ENCODE measurements at places on chromosomes 5 and 9.

DNA sequence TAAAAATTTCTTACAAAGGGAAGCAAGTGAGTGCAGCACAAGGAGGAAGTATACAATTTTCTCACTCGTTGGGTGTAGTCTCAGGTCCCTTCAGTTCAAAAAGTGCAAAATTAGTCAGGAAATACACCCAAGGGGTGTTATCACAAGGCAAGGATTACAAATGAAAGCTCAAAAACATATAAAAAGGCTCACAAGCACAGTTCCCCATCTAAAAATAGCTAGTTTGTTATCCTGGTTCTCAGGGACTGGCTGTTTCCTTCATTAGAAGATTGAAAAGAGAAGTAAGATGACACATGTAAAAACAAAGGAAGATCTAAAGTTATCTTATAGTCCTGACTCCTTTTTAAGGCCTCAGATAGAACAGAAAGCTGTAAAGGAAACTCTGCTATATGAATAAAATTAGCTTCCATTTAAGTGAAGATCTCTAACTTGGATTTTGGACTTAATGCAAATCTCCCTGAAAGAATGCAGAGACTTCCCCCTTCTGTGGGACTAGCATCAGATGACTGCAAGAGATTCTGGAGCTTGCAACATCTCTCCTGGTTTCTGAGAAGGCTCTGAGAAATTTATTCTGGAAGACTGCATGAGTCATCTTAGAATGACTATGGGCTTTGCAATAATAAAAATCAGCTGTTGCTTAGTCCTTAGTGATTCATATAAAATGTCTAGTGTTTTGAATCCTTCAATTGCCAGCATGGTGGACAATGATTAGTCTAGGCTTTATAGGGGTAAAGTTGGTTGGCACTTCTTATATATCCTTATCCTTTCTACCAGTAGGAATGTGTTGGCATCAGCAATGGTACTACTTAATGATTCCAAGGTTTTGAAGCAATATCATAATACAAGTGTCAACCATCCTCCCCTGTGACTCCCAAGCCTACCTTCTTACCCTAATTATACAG lies 25.4 kb downstream of the DAB2 start:
- DNase-seq, result peak; percentile 9

GRCh38 chr5:86411596-86411995 lies 206.1 kb upstream of the COX7C start:
- DNase-seq, result no peak

DNA sequence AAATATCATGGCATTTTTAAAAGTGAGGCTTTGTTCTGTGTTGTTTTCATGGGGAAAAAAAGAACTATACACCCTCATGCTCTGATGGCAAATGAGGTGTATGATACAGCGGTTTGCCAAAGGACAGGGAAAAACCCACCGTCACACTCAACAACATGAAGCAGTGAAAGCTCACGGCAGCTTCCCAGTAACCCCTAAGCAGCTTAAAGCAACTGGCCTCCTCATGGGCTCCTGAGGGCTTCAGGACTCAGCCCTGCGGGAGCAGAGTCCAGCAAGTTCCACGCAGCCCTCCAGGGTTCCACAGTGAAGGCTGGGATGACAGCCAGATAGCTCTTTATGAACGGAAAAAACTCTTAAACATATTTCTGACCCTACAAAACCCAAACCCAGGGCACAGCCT lies 12.9 kb downstream of the BARHL1 start:
- no peak for DNase-seq

- DNase-seq, result no peak
Observed at GRCh38 chr5:19734776-19735175, 253.2 kb downstream of the CDH18 start.

GRCh38 chr5:148445578-148445977 lies 61.8 kb downstream of the FBXO38 start:
- no peak for DNase-seq

GRCh38 chr9:134689321-134690181 lies 47.9 kb downstream of the COL5A1 start:
- peak; percentile 5 for DNase-seq

- no peak for DNase-seq
Observed at GRCh38 chr5:1175015-1175414, 26.4 kb upstream of the SLC6A19 start.

DNA sequence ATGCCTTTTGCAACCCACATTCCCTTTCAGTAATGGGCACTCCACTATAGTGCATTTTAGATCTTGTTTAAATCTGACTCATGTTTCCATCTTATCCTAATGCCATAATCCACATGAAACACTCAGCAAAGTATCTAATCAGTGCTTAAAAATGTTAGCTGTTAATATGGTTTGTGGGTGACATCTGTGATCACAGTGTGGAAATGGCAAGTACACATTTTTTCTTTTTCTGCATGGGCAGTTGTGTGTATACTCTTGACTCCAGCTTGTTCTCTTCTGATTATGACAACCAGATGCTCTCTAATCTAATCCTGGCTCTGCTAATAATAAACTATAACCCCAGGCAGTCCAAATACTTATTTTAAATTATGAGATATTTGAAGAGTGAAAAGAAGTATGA lies 103.3 kb downstream of the EDIL3 start:
- no peak for DNase-seq

GRCh38 chr5:143126174-143127019 lies 277.1 kb downstream of the NR3C1 start:
- no peak for DNase-seq

- no peak for DNase-seq
Observed at GRCh38 chr9:112145886-112146285, 29.2 kb downstream of the SUSD1 start.

DNA sequence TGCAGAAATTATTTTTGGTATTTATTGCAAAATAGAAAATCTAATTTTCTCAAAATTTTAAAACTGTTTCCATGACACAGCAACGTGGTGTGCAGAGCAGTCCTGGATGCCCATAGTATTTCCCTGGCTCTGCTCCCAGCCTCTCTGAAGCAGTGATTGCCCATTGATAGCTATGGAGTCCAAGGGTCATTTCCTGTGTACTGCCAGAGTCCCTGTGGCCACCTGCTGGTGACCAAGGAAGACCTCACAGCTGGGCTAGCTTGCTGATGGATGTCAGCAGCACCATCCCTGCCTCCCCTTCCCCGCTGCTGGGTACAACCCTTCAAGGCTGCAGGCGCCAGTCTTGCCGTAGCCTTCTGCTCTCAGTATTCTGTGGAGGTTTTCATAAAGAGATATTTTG lies 184.1 kb downstream of the DIRAS2 start:
- DNase-seq, result no peak

DNA sequence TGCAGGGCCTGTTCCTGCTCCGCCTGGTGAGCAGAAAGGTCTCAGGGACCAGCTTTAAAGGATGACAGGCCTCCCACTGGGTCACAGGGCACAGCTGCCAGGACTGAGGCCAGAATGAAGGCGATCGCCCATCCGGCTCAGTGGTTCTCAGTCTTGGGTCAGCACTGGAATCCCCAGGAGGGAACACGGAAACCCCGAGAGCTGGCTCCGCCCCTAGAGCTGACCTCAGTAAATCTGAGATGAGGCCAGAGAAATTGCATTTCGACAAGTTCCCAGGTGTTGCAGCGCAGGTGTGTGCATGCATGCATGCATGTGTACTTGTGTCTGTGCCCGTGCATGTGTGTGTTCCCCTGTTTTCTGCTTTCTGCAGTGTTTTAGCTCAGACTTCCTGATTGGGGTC lies 47.2 kb upstream of the KCNMB1 start:
- no peak for DNase-seq

DNA sequence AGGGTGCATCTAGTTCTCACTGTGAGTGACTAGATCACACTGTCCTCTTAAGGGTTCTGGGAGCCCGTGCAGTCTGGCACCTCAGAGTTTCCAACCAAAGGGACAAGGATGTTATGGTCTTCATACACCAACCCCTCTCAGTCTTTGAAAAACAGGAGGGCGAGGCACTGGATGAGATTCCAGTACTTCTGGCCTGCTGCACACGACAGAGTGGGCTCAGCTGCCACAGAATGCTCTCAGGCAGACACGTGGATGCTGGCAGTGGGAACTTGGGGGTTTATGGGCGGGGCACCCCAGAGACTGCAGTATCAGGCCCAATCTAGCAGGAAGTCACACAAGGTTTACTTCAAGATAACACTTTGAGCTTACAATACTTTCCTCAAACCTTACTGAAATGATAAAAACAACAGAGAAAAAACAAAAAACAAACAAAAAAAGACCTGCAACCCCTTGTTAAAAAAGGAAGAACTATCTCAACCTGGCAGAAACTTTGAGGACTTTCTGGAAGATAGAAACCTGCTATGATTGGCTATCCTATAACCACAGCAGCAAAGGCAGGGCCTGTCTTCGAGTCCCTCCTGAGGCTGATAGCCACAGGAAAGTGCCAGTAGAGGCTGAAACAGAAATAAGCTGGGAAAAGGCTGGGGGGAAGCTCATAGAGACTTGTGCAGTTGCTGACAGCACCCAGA lies 28.3 kb upstream of the TGFBR1 start:
- DNase-seq, result peak; percentile 65

DNA sequence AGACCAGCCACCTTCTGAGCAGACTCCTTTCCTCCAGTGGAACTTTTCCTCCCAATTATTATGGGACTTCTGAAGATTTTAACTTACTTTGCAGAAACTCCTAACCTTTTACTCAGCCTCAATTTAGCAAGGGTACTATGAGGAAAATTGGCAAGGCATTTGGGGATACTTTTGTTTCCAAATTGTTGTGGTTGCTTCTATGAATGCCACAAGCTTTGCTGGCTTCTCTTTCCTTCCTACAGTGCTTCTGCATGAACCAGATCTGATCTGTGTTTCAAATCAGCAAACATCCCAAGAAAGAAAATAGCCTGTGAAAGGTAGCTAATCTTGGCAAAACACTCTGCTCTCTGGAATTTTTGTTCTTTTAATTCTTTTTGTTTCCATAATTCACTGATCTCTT lies 57.3 kb upstream of the TAF11L2 start:
- no peak for DNase-seq

GRCh38 chr5:171462928-171463861 lies 43.7 kb downstream of the FGF18 start:
- DNase-seq, result no peak

DNA sequence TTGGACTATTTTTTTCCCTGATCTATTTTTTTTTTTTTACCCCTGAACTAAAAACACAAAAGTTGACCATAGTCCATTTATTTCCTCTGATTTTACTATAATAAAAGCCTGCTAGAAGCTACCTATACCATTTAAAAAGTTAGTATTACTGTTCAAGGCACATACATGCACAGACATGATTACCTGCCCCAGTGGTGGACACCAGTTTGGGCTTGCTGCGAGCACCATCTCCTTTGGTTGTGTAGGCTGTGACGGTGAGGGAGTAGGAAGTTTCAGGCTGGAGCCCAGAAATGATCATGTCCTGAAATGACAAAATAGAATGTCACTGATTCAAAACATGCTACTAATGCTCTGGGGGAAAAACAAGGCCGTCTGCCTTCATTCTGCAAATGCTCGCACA lies 693.1 kb upstream of the DMAC1 start:
- no peak for DNase-seq

DNA sequence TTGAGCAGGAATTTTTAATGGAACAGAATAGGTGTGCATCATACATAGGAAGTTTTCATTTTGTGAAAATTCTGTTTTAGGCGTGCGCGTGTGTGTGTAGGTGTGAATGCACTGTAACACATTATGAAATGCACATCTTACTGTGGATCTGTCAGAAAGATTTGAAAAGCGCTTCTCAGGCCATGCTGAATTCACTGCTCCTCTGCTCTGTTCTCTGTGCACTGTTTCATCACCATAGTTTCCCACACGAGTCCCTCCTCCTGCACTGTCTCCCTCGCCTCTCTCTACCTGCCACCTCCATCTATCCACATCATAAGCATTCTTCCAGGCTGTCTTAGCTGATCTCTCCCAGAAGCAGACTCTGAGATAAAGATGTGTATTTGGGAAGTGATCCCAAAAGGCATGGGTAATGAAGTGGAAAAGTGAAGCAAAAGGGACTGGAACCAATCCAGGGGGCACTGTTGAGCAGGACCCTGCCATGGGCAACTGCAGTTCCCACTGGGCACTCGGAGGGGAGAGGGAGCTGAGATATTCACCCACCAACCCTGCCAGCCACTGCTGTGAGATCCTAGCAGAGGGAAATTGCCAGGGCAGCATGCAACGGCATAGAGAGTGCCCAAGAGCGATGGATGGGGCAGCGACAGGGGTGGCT lies 65.9 kb downstream of the GABBR2 start:
- DNase-seq, result no peak

DNA sequence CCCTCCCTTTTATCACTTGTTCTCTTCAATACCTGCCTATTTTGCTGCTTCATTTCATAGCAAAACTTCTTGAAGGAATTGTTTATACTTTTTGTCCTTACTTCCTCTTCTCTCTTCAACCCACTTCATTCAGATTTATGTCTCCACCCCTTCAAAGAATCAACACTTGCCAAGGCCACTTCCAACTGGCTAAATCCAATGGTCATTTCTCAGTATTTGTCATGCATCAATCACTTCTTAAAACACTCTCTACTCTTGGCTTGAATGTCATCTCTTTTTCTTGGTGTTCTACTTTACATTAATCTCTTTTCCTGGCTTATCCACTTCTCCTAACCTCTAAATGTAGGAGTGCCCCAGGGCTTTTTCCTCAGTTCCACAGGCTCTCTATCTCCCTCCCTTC lies 8.3 kb upstream of the FCHO2 start:
- DNase-seq, result no peak

DNA sequence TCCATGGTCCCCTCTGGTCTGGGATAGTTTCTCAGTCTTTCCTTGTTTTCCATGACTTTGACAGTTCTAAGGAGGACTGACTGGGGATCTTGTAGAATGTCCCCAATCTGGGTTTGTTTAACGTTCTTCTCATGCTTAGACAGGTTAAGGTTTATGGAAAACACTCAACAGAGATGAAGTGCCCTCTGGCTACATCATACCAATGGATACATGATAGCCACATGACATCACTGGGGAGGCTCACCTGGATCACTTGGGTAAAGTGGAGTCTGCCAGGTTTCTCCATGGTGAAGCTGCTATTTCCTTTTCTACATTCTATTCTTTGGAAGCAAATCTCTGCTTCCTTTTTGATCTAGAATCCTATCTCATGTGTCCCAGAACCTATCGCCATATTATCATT lies 23.8 kb upstream of the ALDH1B1 start:
- no peak for DNase-seq

GRCh38 chr5:151620461-151620840 lies 29.3 kb upstream of the FAT2 start:
- DNase-seq, result no peak

DNA sequence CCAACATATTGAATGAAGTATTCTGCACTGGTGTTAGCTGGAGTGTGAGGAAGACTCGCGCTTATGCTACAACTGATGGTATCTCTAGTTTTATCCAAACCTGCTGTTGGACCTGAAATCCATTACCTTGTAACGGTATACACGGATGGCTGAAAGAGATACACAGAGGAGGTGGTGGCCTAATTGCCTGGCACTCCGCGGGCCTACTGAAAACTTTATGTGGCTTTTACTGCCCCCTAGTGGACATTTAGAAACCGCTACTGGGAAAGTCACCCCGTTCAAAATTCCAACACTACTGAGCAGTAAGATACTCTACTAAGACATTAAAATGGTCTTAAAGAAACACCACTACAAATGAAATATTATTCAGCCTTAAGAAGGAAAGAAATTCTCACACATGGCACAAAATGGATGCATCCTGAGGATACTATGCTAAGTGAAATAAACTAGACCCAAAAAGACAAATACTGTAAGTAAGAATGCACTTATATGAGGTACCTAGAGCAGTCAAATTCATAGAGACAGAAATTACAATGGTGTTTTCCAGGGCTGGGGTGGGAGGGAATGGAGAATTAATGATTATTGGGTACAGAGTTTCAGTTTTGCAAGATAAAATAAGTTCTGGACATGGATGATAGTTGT lies 100.4 kb downstream of the TTLL11 start:
- peak; percentile 54 for DNase-seq
